ENCODE measurements at places on chromosomes 12 and 14.
A peak's percentile ranks its signal among the peaks of the same experiment; 100 is the strongest.

- DNase-seq: peak; percentile 38
Measured at GRCh38 chr14:101179691-101180211, 276.2 kb upstream of the RTL1 start.

GRCh38 chr12:98863167-98863566 lies 218.1 kb downstream of the APAF1 start:
- no peak for DNase-seq

DNA sequence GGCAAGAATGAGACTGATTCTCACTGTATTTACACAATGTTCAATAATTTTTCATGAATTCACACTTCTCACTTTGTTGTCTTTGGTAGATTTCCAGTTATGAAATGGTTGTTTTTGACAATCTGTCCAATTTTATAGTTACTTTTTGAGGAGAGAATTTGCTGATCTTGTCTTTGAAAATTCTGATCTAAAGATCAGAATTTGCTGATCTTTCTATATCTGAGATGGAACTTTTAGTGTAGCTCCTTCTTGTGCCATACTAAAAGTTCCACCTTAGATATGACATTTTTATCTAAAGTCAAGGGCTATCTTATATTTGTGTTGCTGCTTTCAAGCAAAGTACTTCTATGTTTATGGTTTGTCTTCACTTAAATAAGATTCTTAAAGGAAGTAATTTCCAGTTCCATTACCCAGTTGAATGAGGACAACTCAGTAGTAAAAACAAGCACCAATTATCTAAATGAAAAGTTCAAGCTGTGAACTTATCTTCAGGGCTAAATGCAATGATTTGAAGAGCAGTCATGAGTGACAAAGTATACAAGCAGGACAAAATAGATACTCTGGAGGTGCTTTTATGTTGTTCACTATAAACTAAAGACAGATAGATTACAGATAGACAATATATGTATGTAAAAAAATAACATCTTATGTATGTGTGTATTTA lies 76.4 kb upstream of the FOXG1 start:
- no peak for DNase-seq

DNA sequence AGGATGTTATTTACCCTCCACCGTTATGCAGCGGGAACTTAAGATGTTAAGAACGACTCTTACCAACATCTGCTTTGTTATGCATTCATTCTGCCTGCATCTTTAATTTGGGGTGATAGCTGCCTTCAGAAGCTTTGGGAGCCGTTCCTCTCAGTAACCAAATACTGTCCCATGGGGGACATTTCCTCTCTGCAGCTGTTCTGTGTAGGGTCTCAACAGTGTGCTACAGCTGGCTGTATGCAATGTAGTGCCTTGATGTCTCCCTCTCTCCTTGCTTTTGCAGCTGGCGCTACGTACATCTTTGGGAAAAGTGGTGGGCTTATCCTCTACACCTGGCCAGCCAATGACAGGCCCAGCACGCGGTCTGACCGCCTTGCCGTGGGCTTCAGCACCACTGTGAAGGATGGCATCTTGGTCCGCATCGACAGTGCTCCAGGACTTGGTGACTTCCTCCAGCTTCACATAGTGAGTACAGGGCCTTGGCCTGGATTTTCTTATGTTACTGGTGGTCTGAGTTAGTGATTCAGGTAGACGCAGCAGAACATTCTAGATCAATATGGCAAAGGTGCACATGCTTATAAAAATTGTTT lies 744.3 kb downstream of the DIO2 start:
- DNase-seq: no peak

DNA sequence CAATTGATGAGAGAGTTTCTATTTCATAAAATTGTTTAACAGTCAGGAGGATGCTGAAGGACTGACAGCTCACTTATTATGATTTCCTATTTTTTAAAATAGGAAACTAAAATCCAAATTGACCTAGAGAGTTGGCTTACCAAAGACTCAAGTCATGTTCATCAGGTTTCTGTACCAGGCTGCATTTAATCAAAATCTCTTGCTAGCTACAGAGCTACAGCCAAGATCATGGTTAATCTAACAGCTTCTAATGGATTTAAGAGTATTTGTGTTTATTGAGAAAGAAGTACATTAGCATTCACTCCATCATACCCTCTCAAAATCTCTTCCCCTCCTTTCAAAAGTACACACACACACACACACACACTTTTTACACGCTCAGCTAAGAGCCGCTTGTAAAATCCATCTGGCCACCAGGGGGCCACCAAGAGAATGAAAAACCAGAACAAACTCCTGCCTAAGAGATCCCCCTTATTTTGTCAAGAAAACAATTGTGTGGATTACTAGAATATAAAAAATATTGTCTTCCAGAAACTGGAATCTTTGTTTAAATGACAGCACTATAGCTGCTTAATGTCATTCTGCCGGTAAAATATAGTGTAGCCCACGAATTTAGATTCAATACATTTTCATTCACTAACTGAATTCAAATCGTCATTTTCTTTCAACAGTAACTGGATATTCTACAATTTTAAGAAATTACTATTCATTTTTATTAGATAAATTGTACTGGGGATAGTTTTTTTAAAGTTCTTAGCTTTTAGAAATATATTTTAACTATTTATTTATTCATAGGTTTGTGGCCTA lies 334.0 kb downstream of the BTG1 start:
- DNase-seq: peak; percentile 62

DNA sequence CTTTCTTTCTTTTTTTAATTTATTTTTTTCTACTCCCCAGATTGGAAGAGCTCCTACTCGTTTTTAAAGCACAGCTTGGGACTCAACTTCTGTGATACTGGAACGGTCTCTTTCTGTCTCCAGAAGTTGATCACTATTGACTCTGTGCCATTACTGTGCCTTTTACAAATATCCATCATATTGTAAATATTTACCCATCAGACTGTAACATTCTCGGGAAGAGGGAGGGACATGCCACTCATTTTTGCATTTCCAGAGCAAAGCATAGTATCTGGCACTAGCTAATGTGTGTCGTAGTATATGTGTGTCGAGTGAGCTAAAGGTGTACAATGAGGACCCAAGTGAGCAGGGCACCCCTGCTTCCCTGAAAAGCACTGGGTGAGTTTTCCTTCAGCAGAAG lies 24.0 kb upstream of the GSG1 start:
- DNase-seq: no peak

DNA sequence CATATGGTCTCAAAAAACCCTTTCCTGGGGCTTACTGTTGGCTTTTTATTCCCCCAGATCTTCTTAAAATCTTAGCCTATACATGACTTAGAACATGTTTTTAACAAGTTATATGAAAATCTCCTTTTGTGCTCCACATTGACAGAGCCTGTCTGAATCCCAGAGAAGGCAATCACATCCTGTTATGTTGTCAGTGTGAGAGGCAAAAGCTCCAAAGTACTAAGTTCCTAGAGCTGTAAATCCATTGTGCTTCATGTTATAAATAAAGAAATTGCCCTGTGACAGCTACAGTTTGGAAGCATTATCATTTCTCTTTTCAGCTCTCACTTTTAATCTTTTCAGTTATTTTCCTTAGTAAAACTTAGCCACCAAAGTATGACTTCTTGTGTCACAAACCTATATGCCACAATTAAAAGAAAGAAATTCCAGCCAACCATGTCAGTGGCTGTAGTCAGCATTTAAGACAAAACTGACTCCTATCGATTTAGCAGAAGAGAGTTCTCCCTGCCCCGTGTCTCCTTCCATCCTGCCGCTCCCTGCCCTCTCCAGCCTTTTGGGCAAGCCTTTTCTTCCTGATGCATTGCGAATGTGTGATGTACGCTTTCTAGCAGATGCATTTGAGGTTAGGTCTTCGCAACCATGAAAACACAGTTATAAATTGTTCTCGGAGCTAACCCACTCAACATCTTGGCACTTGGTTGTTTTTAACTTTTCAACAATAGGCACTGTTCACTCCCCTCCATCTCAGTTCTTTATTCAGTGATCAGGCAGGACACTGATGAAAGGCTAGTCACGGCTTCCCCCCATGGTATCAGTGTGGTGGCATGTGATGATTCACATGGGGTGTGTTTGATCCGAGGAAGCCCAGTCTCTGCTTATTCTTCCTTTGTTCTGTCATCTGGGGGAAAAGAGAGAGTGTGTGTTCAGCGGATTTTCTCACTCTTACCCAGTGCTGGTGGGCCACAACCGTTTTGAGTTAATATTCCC lies 143.5 kb downstream of the SSPN start:
- no peak for DNase-seq

DNA sequence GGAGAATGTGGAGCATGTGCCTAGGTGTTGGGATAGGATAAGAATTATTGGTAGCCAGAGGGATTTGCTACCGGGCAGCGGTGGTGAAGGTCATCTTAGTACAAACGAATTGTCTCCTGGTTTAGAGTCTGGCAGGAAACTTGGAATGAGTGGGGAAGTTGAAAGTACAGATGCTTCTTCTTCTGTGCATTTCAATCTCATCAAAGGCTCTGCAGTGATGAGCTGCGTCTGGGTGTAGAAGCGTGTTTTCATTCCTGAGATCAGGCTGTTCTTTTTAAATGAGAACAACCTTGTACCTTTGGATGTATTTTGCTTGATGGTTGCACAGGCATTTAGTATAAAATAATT lies 2.1 kb downstream of the WNK1 start:
- no peak for DNase-seq

GRCh38 chr12:77500089-77500488 lies 330.6 kb upstream of the NAV3 start:
- no peak for DNase-seq

DNA sequence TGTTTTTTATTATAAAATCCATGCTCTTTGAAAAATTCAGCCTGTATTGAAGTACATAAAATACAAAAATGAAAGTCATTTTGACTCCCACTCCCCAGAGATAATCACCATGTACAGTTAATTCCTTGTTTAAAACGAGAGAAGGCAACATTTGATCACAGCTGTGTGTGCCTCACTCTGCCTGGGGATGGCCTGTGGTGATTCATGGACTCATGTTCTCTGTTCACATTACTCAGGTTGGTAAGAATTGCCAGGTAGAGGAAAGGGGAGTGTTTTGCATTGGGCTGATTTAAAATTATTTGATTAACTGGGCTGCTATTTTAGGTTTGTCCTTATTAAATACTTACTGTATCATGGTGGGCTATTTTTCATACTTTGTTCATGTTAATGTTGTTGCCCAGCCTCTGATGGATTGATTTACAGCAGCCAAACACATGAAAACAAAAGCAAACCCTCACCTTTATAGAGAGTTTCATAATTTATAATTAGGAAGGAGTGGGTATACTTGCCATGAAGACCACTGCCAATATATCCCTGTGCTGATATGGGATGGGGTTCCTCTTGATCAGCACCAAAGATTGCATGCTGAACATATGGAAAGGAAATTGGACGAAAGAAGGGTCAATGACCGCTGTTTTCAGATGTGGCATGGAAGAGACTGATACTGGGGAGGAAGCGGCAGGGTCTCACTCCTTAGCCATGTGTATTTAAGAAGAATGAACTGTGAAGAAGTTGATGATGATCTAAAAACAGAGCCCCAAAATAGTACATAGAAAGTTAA lies 3.0 kb downstream of the ZBTB1 start:
- peak; percentile 24 for DNase-seq

GRCh38 chr14:105499256-105500035 lies 8.4 kb downstream of the TEDC1 start:
- DNase-seq: no peak

DNA sequence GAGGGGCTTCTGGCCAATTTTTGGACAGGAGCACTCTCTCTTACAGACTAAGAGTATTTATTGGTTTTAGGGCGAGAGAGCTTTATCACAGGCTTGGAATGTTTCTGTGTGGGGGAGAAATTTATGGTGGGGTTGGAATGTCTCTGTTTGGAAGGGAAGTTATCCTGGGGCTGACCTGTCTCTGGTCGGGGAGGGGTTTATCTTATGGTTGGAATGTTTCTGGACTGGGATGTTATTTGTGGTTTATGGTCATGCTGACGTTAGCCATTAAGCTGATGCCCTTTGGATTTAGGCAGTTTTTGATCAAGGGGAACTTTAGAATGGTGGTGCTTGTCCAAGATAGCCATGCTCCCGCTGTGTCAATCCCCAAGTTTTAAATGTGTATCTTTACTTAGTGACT lies 614.8 kb downstream of the DIO2 start:
- no peak for DNase-seq

Measured in activated naive CD4-positive, alpha-beta T cell treated with anti-CD3 and anti-CD28 coated beads, Interleukin-2, amount 50 U/mL, for 72 hours (primary cell).